Camera-type eye (tissue), 1 donor: ENCODE measurements at places on chromosomes 13 and 19. TPM values are rescaled to one million over a fixed set of nuclear protein-coding genes. Genes with fewer than 3 reads are reported as not detected.

The PLPPR2 gene
- total RNA-seq, result 16.8 TPM

The SHISA2 gene
- 41.9 TPM for total RNA-seq

The KLK15 gene
- total RNA-seq, result not detected

The FBL gene
- 143 TPM for total RNA-seq

The TEX29 gene
- total RNA-seq, result not detected

The C19orf73 gene
- total RNA-seq, result 2.0 TPM

The FXYD5 gene
- 3.5 TPM for total RNA-seq

The ZSCAN4 gene
- total RNA-seq, result not detected

The SRRM5 gene
- not detected for total RNA-seq

The OR7A10 gene
- total RNA-seq, result not detected

The GRIK5 gene
- total RNA-seq, result 21.4 TPM
